EH (cell line): ENCODE measurements at places on chromosomes 16 and 17.

GRCh38 chr17:44077595-44077909 lies 7.0 kb downstream of the G6PC3 start:
- no peak for DNase-seq

GRCh38 chr17:14427900-14428647 lies 127.2 kb downstream of the HS3ST3B1 start:
- no peak for DNase-seq

DNA sequence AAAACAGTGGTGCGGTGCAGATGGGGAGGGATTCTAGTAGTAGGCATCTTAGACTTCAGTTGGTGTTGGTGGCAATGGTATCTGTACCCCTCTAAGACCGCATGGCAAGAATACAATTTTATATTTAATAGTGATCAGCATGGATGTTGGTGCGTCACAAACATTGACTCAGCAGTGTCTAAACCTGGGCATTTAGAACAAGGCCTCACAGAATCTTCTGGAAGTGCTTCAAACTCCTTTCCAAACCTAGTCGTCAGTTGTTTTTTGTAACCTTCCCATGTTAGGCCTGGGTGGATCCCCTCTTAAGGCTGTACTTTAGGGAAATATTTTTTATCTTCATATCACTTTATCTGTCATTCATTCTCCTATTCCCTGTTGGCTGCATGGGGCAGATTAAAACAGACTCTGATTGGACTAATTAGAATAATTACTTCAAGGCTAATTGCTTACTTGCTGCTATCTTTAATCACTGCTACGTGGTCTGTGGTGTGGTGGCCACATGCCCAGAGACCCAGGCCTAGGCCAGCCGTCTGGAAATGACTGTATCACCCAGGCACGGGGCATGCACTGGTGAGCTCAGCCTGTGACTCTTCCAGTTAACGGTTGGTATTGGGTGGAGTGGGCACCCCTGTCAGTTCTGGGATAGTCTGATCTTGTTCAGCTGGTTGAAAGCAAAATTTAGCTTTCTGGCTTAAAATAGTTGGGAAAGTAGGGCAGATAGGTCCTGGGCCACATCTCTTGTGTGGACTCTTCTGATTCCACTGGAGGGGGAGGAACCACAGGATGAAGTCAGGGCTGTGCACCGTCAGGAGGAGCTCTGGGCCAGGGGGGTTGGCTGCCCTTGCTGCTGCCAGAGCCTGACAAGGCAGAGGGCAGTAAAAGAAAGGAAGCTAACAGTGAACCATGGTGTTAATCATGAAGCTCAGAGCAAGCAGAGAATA lies 4.5 kb downstream of the ALKBH5 start:
- peak; percentile 78 for DNase-seq

- DNase-seq = no peak
These were observed 23.3 kb downstream of the ACTG1 start for GRCh38 chr17:81489012-81489997.

- no peak for DNase-seq
These were observed 18.4 kb upstream of the CIBAR2 start for GRCh38 chr16:85130705-85131028.

DNA sequence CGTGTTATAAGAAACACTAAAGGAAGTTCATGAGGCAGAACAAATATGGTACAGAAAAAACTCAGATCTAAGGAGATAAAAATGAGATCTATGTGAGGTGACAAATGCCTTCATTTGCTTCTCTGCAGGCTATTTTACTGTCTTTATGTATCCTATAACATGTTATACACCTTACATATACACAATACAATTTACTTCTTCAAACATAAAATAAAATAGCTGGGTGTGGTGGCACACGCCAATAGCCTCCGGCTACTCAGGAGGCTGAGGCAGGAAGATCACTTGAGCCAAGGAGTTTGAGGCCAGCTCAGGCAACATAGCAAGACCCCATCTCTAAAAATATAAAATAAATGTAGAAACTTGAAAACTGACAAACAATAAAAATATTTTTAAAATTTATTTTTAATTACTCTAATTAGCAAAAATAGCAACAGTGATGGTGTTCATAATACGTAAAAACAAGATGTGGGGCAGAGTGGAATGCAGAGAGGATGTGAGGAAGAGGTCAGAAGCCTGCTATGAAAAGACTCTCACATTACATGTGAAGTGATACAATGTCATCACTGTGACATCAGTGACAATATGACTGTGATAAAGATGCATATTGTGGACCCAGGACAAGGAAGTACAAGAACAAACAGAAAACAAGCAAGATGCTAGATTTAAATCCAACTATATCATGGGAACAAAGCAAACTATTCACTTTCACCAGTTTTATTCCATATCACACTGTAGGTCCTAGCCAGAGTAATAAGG lies 31.0 kb downstream of the VPS53 start:
- DNase-seq = peak; percentile 45

DNA sequence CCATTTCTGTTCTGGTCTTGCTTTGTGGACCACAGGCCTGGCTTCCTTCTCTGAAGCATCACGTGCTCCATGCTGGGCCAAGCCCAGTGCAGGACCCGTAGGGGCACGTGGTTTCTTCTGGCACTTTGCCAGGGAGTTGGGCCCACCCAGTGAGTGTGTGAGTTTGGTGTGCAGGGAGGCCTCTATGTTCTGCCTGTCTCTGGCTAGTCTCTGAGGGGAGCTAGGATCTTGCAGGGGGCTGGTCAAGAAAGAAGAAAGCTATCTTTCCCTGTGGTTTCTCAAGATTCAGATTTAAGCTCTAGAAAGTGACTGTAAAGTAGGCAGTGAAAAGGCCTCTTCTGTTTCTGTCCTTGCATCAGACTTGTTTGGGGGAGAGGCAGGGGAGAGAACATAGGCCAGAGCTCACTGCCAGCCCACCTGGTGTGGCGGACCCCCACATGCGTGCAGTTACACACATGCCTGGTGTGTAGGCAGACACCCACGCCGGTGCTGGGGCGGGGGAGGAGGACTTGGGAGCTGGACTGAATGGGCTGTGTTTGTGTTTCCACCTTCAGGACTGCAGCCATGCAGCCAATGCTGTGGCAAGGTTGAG lies 11.8 kb downstream of the LASP1 start:
- peak; percentile 42 for DNase-seq

DNA sequence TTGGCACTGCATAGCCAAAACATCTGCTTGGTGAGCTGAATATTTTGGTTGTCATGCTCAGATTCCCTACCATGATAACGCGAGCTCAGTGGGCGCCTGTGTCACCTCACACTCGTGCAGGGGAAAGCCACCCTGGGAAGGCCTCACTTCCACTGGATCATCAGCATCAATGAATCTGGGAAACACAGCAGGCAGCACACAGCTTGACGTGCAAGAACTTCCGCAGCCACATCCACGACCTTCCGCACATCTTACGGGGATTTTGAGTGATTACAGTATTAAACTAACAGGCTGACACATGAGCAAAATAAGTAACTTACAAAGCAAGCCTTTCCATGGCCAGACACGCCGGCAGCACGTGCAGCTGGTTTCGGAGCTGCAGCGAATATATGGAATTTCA lies 54.7 kb upstream of the FOXF1 start:
- DNase-seq = peak; percentile 79

GRCh38 chr17:60947100-60947499 lies 269.4 kb downstream of the BCAS3 start:
- DNase-seq = peak; percentile 74

DNA sequence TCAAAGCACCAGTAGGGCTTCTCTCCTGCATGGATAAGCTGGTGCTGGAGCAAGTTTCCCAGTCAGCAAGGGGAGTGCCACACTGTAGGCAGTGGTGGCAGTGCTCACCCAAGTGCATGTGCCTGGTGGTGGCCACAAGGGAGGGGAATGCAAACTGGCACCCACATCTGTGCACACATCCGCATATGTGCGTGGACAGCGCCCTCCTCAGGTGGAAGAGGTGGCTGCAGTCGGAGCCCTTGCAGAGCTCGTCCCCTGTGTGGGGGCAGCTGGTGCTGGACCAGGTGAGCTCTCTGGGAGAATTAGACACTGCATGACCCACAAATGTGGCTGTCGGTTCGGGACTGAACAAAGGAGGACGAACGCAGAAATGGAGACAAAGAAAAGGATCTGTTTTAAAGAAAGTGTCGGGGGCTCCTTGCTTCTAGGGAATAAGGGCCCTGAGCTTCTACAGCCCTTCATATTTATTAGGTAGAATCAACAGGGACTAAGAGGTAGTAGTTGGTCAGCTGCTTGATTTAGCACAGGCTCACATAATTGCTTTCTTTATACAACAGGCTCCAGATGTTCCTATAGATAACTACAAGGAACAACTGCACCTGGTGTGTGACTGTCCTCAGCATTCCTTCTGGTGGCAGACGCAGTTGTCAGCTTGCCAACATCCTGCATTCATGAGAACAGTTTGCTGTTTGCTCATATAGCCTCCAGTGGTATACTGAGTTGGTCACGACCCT lies 5.3 kb upstream of the ZNF689 start:
- DNase-seq = peak; percentile 36

GRCh38 chr17:7114875-7115614 lies 423 bp upstream of the ASGR2 start:
- DNase-seq = no peak

GRCh38 chr17:30379303-30379902 lies 676 bp downstream of the CPD start:
- peak; percentile 15 for DNase-seq

GRCh38 chr17:82917699-82918345 lies 78.0 kb upstream of the ZNF750 start:
- DNase-seq = peak; percentile 18

- DNase-seq = no peak
These were observed 3.3 kb downstream of the USP43 start for GRCh38 chr17:9648521-9649110.

GRCh38 chr16:3971261-3971660 lies 90.7 kb upstream of the CREBBP start:
- peak; percentile 92 for DNase-seq

DNA sequence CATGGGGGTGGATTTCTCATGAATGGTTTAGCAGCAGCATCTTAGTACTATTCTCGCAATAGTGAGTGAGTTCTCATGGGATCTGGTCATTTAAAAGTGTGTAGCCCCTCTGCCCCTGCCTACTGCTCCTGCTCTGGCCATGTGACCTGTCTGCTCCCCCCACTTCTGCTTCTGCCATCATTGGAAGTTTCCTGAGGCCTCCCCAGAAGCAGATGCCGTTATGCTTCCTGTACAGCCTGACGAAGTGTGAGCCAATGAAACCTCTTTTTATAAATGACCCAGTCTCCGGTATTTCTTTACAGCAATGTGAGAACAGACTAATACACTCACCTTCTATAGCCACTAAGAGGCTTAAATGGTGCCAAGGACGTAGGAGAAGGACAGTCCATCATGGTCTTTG lies 51.5 kb downstream of the NOL11 start:
- no peak for DNase-seq

DNA sequence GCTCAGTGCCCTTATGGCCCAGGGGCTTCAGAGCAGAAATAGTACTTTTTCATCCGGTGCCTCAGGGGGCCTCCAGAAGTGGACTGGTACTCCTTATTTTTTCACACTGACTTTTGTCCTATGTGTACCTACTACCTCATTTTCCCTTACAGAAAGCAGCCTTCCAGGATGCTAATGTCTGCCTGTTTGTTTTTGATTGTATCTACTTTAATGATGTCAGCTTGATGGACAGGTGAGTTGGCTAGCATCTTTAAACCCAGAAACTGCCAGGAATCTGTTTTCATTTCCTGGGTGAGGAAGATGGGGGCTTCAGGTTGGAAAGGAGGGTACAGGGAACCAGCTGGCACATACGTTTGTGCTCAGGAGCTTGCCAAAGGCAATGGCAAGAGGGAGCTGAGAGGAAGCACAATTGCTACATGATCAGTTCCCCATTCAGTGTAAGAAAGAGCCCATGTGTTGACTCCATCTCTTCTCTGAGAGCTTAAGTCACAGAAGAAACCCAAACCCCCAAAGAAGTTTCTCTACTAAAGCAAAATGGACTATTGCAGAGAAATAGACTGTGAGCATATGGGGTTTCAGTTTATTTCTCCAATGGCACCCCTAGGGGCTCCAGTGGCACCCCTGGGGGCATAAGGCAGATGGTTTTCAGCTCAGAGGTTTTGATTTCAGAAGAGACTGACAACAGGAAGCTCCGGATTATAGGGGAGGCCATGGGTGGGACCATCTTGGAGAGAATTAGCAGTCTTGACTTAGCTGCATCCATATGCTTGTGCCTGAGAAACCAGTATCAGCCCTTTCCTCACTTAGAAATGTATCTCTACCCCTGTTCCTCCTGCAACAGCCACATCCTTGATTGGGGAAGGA lies 16.3 kb downstream of the LIG3 start:
- no peak for DNase-seq

DNA sequence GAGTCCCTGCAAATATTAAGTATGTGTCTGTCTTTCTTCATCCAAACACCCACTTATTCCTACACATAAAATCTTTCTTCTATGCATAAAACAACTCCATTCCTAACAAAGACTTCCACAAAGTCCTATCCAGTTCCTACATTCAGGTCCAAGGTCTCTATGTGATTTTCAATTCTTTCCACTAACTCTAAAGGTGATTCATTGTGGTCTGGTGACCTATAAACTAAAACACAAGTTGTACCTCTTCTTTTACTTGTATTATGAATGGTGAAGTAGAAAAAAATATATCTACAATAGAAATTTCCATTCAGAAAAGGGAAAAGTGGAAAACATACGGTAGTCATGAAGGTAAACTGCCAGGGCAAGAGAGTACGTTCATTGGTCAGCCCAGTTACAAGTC lies 56.6 kb downstream of the USP32 start:
- no peak for DNase-seq

DNA sequence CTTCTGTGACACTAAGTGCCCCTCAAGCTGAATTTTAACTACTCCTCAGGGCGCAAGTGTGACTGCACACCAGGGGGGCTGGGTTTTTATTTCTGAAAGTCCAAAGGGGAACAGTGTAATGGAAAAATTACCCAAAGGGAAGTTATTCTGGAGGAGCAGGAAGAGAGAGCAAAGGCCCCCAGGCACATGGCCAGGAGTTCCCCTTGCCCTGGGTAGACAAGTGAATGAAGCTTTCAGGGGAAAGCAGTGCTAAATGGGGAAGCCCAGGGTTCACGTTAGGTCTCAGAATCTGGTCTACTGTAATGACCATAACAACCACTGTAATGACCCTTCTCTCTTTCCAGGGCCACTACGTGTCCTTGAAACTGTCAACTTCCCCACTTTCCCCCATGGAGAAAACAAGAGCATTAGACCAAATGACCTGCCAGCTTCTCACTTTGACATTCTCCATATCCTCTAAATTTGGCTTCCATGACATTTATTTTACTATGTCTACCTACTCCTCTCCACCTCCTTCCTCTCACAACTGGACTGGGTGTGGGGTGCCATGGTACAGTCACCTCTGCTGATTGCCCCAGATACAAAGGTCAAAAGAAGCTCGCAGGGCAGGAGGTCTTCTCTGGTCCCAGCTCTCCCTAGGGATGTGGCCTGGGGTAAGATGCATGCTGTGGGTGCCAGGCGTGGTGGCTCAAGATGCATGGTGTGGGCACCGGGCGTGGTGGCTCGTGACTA lies 34.1 kb upstream of the MMP2 start:
- DNase-seq = no peak

GRCh38 chr17:47720754-47721533 lies 12.1 kb upstream of the TBX21 start:
- peak; percentile 64 for DNase-seq

GRCh38 chr16:3348547-3349167 lies 7.0 kb upstream of the OR2C1 start:
- no peak for DNase-seq

GRCh38 chr17:80518392-80518791 lies 26.2 kb upstream of the RPTOR start:
- no peak for DNase-seq
